ENCODE measurements at places on chromosomes 7 and 10.

DNA sequence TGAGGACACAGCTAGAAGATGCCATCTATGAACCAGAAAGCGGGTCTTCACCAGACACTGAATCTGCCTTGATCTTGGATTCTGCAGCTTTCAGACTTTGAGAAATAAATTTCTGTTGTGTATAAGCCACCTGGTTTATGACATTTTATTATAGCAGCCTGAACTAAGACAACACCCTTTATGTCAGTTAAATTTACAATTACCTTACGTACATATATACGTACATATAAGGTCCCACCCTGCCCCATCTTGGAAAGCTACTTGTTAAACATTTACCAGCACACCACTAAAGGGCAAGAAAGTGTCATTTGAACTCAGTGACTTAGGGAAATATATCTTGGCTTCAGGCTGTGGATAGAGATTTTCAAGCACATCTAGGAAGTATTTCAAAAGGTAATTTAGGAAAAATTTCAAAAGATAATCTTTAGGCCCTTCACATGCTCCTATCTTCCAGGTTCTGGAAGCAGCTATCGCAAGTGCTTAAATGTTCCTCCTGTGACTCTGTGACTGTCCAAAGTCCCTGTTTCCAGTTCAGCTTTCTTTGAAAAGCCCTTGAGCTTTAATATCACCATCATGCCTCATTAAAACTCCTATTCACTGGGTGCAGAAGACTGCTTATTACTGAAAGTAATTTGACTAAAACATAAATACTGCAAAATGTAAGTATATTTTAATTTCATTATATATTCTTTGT lies 9.6 kb upstream of the SRI start:
- no peak for DNase-seq

GRCh38 chr7:33876596-33877274 lies 28.6 kb upstream of the BMPER start:
- no peak for DNase-seq

GRCh38 chr7:151904270-151904669 lies 27.4 kb upstream of the PRKAG2 start:
- no peak for DNase-seq

DNA sequence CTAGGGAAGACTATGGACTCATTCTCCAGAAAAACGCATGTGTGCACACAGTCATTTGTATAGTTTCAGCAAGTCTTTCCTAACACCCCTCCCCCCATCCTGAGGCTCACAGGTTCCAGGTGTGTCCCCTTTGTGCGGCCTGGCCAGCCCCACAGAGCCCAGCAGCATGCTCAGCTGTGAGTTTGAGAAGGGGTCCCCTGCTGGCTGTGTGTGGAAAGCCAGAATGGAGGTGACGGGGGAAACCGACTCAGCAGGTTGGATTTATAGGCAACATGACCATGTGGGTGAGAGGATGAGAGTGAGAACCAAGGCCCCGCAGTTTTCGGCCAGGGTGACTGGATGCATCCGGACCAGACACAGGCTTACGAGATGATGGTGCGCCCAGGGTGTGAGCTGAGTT lies 9.9 kb downstream of the PTPRE start:
- DNase-seq, result no peak

DNA sequence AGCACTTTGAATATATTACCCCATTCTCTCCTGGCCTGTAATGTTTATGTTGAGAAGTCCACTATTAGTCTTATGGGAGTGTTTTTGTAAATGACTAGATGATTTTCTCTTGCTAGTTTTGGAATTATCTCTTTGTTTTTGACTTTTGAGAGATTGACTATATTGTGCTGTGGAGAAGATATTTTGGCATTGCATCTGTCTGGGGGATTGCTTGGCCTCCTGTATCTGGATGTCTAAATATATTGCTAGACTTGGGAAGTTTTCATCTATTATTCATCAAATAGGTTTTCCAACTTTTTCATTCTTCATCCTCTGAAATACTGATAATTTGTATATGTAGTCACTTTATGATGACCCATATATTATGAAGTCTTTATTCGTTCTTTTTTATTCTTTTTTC lies 277.1 kb upstream of the PCDH15 start:
- DNase-seq, result no peak

- DNase-seq, result no peak
Observed at GRCh38 chr10:123938890-123939289, 47.3 kb upstream of the CPXM2 start.

DNA sequence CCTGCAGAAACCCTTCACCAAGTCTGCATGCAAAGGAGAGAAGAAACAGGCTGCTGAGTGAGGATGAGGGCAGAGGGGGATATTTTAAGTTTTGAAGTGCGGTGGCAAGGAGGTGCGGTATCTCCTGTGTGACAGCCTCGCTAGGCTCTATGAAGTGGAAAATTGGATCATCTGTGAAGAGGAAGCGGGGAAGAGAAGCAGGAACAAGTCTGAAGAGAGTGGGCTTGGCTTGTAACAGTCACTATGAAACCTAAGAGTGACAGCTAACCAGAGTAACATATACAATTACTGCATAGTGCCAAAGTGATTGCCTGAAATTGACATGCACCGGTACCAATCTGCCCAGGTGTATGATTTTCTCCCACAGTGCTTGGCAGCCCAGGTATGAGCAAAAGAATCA lies 287.5 kb upstream of the KLF14 start:
- no peak for DNase-seq

DNA sequence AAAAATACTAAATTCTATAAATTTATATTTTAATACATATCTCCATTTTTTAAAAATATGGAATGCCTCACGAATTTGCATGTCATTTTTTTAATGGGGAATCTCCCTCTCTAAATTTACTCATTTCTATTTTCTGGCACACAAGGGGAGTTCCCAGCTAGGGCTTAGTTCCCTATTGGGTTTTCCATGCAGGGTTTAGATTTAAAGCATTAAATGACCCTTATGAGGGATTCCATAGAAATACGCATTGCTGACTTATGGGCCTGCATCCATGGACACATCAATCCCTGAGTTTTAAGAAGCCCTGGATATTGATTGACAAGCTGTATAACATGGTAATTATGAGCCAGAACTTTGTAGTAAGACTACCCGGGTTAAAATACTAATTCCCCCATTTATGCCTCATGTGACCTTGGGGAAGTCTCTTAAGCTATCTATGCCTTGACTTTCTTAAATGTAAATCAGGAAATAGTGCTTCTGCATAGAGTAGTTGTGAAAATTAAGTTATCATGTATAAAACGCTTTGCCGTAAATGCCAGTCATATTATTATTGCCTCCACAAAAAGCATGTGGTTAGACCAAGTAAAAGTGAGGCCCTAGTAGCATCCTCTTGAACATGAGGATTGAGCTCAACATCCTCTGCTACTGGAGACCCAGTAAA lies 78.8 kb upstream of the ANKRD1 start:
- DNase-seq, result no peak

- peak; percentile 21 for DNase-seq
Observed at GRCh38 chr7:124351950-124352349, 319.1 kb upstream of the TMEM229A start.

DNA sequence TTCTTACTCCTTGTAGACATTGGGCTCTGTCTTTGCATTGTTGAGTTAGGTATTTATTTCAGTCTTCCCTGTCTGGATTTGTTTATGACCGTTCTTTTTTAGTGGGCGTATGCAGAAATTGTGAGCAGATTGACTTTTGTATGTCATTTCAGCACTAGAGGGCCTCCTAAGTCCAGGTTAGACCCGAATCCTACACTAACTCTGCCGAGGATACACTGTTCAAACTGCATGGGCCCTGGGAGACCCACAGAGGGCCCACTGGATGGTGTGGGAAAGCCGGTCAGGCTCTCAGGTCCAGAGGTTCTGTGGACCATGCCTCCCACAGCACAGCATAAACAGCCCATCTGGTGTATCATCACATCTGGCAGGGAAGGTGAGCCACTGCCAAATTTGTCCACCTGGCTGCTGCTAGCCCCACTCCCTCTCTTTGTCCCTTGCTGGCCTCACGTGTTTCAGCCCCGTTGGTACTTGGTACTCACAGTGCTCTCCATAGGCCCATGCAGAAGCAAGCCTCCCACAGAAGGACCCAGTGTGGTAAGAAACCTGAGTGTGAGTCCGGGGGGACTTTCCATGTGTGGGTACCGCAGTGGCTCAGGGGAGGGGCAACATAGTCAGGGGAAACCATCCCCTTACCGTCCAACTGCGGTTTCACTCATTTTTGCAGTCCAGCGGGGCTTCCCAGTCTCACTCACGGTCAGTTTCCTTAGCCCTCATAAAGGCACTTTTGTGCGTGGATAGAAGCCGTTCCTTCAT lies 112.8 kb downstream of the APBB1IP start:
- DNase-seq, result no peak

GRCh38 chr7:99606531-99606930 lies 8.5 kb downstream of the TMEM225B start:
- DNase-seq, result no peak

DNA sequence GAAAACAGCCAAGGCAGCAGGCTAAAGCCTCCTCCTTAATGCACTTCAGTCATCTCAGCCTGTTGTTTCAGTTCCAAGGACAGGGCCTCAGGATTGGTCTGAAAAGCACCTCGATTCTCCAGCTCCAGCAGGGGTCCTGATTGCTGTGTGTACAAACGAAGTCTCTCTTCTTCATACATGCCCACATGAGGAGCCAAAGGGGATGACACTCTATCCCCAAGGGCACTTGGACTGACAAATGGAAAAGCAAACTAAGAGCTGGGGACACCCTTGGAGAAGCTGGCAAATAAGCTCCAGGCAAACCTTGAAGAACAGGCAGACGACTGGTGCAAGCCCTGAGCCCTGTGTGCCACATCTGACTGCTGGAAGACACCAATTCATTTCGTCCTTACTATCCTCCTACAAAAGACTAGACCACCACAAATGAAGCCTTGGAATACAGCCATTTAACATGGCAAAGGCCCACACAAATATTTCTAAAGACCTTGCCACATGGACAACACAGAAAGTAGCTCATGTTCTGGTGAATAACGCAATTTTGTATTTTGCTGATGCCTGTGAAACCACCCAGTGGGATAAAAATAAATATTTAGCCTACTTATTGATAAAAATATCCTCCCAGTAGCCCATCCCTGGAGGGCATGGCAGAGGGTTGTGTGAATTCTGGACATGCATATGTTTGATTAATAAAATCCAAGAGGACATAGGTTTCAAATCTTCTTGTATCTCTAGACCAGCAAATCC lies 61.9 kb downstream of the PARD3 start:
- DNase-seq, result no peak

GRCh38 chr7:90613088-90613498 lies 17.0 kb downstream of the CDK14 start:
- DNase-seq, result no peak

DNA sequence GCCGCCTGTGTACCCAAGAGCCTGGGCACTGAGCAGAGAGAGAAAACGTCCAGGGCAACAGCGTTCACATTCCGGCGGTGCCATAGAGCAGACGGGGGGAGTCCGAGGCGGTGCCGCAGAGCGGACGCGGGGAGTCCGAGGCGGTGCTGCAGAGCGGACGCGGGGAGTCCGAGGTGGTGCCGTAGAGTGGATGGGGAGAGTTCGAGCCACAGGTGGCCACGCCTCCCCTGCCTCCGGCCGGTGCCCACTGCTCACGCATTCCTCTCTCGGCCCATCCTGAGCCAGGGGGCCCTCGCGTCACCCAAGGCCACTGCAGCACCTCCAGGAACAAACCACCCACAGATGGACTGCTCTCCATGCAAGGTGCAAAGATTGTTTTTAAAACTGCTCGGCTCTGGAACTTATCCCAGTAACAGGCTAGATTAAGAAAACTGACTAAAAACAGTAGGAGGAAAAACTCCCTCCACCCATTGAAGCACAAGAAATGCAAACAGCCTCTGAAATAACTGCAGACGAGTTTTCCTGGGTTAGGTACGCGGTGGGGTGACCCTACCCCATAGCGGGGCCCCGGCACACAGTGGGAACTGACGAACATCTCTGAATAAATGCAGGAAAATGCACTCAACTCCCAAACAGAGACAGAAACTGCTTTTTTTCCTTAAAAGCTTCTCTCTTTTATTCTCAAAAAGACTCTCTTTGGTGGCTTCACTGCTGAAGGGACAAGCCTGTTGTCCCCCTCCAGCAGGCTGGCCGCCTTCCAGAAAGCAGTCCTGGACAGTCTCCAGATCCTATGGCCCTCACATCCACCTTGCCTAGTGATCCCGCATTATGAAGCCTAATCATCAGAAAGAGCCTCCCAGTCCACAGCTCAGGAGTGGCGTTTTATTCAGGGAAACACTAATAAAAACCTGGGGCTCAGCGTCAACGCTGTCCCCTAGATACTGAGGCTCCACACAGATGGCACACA lies 55.9 kb downstream of the DIP2C start:
- DNase-seq, result no peak

- no peak for DNase-seq
Observed at GRCh38 chr7:74222851-74223710, 13.3 kb downstream of the LAT2 start.

- DNase-seq, result no peak
Observed at GRCh38 chr10:128043259-128044045, 82.8 kb downstream of the MKI67 start.

- DNase-seq, result peak; percentile 0
Observed at GRCh38 chr7:106947244-106947728, 82.2 kb downstream of the PIK3CG start.

- DNase-seq, result no peak
Observed at GRCh38 chr10:70967591-70968587, 79.5 kb upstream of the PCBD1 start.

- no peak for DNase-seq
Observed at GRCh38 chr10:131746785-131747184, 154.0 kb upstream of the PPP2R2D start.

GRCh38 chr7:122425731-122426130 lies 121.2 kb upstream of the FEZF1 start:
- no peak for DNase-seq

GRCh38 chr7:17771901-17772408 lies 168.3 kb downstream of the SNX13 start:
- DNase-seq, result no peak

DNA sequence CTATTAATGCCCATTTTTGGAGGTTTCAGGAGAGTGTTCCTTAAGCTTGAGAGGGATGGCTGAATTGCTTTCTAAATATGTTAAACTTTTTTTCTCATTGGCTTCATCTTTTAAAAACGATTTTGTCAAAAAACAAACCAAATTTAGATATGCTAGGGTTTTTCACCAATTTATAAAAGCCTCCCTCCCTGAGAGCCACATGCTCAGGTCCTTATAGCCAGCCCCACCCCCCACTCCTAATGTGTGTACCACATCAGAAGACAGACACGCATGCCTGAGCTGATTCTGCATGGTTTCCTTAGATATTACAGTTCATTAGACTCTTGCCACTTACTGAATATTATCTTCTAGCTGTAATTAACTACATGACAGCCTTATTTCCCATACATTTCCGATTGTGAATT lies 2.0 kb downstream of the CUL1 start:
- no peak for DNase-seq

All from anterior cingulate cortex (tissue), 58 donors.